Eye (tissue), 1 donor: ENCODE measurements at places on chromosomes 7 and 10.
A peak's percentile ranks its signal among the peaks of the same experiment; 100 is the strongest.

- DNase-seq, result no peak
These were observed 245.6 kb downstream of the MAD1L1 start for GRCh38 chr7:1987084-1987535.

GRCh38 chr7:132830941-132831340 lies 250.9 kb downstream of the CHCHD3 start:
- DNase-seq, result no peak

DNA sequence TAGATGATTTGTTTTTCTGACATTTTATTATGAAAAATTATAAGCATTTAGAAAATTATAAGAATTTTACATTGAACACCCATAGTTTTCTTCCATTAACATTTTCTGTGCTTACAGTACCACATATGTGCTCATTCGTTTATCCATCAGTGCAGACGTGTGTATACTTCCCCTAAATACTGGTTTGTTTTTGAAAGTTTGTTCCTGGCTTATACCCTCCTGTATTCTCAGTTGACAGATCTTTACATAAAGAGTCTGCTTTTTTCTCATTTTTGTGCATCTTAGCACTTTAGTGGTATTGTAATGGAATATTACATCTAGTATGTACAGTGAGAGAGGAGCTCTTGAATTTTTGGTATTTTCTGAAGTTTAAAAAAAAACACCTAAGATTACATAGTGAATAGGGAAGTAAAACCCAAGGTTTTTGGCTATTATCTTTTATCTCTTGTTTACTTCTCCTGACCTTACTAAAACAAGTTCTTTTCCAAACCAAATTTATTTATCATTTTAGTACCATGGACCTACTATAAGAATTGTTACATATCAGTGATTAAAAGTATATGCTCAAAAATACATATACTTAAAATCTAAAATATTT lies 8.1 kb downstream of the DLD start:
- no peak for DNase-seq

GRCh38 chr10:22477334-22478287 lies 132.3 kb downstream of the SPAG6 start:
- no peak for DNase-seq

DNA sequence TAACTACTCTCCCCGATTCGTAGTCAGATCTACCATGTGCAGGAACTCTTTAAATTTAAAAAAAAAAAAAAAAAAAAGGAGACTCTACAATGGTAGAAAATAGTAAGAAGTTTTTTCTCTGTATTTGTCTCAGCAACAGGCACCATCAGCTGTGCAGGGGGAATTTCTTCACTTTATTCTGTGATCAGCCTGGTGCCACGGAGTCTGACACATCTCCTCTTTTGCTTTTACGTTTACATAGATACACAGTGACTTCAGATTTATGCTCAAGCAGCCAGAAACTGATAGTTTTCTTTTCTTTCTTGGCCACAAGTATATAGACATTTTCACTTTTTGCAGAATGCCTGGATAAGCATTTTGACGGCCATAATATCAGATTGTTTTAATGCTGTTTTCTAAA lies 190.6 kb upstream of the AKR1E2 start:
- DNase-seq, result no peak

DNA sequence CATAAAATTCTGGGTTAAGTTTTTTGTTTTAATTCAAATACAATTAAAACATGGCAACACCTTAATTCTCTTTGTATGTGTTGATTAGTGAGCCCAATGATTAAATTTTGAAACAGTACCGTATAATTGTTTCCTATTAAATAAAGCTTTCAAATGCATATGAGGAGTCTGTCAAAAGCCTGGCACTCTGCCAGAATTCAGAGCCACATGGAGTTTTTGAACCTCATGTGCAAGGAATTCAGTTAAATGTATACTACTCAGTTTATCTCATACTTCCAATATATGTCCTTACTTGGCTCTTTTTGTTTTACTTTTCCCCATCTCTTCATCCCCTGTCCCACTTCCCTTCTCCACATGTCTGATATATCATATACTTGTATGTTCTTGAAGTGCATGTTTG lies 165.6 kb upstream of the FAM3C start:
- peak; percentile 37 for DNase-seq

- no peak for DNase-seq
These were observed 134.3 kb downstream of the TAX1BP1 start for GRCh38 chr7:27873981-27874957.

DNA sequence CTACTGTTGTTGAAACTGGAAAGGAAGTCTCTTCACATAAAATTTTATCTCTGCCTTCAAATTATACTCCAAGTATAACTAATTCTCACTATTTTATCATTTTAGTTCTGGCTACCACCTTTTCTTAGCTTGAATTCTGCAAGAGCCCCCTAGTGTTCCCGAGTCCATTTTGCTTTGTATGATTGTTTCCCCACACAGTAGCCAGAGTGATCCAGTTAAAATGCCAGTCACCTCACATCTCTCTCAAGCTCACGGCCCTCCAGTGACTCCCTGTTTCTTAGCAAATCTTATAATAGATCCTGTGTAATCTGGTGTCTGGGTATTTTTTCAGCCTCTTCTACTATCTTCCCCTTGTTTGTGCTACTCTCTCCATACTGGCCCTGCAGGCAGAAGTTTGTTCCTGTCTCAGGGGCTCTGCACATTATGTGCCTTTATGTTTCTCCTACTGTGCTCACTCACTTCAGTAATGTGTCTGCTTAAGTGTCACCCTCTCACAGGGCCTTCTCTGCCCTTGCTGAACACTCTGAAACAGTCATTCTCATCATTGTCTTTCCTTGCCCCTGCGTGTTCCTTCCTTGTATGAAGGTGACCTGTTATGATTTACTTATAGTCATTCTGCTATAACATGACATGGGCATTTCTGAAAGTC lies 8.9 kb downstream of the WAC start:
- DNase-seq, result no peak

DNA sequence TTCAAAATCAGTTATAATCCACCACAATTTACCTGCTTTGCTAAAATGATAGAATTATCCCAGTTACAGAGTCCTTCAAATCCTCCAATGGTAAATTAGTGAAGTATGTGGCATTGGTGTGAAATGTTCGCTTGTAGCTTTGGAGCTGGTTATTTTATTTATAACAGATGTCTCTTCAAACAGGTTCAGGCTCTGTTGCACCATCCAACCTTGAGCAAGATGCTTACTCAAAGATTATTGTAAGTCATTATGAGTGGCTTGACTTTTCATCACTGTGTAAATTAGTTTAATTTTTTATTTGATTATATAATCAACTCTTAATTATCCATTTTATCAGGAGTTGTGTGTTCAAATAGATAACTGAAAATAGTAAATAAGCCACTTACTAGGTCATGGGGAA lies 99.4 kb downstream of the BTRC start:
- DNase-seq, result no peak

DNA sequence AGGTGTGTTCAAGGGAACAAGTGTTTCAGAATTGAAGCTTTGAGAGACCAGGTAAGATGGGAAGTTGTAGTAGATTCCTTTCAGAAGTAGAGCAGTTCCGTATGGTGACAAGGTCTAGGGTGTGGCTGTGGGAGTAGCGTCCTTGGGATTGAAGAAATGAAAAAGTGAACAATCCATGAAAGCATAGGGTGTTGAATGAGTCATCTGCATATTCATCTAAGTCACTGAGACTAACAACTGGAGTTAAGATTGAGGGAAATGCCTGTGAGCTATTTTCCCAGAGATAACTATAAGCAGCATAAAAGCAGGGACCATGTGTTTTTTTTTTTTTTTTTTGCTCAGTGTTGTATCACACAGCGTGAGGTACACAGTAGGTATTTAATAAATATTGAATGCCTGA lies 134.8 kb downstream of the PHTF2 start:
- no peak for DNase-seq

- no peak for DNase-seq
These were observed 387.8 kb downstream of the SEMA3D start for GRCh38 chr7:84799106-84799505.

DNA sequence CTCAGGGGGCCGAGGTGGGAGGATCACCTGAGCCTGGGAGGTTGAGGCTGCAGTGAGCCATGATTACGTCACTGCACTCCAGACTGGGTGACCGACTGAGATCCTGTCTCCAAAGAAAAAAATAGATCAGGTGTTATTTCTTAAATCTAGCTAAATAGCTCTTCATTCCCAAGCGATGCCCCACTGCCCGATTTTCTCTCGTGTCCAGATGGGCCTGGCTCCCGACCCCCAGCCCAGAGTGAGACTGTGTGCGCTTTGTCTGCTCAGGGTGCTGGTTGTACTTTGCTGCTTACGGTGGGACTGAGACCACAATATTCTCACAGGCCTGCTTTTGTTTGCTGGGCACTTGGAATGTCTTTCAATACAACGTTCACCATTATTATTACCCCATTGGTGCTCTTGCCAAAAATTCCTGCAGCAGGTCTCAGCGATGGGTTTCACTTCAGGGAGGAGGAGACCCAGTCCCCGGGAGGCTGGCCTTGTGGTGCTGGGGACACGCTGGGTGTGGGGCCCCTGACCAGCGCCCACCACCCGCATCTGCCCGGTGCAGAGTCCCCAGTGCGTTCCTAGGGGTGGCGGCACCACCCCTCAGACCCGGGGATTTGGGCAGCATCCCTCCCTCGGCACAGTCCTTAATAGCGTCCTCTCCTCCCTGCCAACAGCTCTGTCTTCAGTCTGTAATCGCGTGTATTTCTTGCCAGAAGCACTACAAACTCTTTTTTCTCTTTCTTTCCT lies 20.4 kb upstream of the DPYSL4 start:
- DNase-seq, result no peak

DNA sequence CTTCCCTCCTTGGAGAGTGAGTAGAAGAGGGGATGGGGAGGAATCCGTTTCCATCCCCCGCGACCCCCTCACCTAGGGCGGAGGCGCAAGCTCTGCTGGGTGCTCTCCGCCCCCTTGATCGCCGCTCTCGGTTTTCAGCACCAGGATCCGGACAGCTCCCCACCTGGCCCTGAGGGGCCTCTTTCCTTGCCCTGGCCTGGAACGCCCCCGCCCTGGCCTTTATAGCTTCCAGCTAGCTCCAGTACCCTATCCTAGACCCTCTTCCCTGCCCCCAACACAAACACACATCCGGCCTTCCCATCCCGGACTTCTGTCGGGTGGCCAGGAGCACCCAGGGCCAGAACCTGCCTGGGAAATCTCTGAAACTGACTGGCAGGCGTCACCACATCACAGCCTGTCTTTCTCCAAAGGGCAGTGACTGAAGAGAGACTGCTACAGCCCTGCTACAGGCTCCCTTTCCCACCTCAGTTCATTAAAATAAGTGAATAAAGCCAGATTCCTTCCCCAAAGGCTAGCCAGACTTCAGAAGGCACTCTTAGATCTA lies 72.3 kb upstream of the LEP start:
- DNase-seq, result peak; percentile 88

GRCh38 chr7:113320419-113320818 lies 202.1 kb upstream of the SMIM30 start:
- DNase-seq, result no peak

GRCh38 chr10:31095677-31096560 lies 64.3 kb upstream of the ZNF438 start:
- DNase-seq, result no peak

DNA sequence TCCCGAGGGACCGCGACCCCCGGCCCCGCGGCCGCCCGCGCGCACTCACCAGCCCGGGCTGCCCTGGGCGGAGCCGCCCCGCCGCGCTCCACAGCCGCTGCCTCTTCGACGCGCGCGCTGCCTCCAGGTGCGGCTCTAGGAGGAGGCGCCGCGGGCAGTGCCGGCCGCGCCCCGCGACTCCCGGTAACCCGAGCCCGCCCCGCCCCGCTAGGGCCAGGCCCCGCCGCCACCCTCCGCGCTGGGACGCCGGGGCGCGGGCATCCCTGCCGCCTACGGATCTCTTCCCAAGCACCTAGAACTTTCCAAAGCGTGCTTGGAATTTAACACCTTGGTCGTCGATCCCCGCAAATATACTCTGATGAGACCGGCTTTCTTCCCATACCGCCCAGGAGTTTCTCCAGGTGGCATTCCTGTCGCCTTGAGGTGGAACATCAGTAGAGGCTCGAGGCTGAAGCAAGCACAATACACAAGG lies at the start of gene SLC26A5:
TSS of gene SLC26A5 (minus strand) at position 159 of the 472 bp plus-strand sequence. CDS start 24,693 bp downstream, outside the sequence.
- peak; percentile 39 for DNase-seq

GRCh38 chr7:137965942-137966640 lies 35.8 kb downstream of the CREB3L2 start:
- no peak for DNase-seq

DNA sequence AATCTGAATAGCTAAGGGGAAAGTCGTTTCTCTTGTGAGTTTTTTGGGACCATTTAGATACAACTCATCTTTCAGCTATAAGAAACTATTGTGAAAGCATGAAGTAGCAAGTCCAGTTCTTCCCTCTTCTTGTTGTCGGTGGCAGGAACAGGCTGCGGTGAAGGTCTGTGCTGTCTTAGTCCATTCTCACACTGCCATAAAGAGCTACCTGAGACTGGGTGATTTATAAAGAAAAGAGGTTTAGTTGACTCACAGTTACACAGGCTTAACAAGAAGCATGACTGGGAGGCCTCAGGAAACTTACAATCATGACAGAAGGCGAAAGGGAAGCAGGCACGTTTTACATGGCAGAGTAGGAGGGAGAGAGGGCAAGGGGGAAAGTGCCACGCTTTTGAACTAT lies 261.8 kb downstream of the GATA3 start:
- no peak for DNase-seq

- DNase-seq, result no peak
These were observed 44.0 kb upstream of the SEMA3A start for GRCh38 chr7:84238596-84238995.

GRCh38 chr10:119477444-119477843 lies 65.1 kb downstream of the RGS10 start:
- DNase-seq, result no peak

DNA sequence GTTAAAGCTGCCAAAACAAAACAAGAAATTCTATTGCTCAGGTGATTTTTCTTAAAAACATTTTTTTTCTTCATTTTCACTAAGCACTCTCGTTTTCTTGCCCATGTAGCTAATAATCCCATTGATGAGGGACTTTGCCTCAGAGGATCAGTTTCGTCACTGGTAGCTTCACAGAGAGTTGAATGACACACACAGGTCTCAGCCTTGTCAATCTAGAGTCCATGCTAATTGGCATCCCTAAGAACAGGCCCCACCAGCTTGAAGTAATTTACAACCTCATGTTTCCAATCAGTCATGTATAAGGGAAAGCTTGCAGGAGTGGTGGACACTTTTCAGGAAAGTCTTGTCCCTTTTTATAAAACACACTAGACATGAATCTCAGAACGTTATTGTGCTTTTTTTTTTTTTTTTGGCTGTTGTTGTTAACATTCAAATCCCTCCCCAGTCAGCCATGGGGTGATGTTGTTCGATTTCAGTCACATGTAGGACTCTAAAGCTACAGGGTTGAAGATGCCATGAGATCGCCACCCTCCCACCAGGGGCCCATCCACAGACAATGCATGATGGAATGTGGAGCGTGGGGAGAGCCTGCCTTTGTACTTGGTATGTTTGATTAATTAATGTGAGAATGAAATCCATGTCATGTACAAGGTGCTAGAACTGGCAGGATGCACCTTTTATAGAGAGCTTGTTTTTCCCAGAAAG lies 232.4 kb upstream of the FZD8 start:
- peak; percentile 68 for DNase-seq

- no peak for DNase-seq
These were observed 7.7 kb downstream of the CHAT start for GRCh38 chr10:49621561-49621960.
